Cerebellar nuclear complex (tissue), 1 donor: ENCODE measurements at places on chromosomes 6 and 20.

GRCh38 chr6:85062884-85063283, 298.5 kb upstream of the TBX18 start:
- no peak for DNase-seq

GRCh38 chr6:138456401-138456790, 42.9 kb downstream of the NHSL1 start:
- no peak for DNase-seq

- DNase-seq = no peak
Measured at GRCh38 chr6:90646940-90647339, 60.1 kb upstream of the MAP3K7 start.

DNA sequence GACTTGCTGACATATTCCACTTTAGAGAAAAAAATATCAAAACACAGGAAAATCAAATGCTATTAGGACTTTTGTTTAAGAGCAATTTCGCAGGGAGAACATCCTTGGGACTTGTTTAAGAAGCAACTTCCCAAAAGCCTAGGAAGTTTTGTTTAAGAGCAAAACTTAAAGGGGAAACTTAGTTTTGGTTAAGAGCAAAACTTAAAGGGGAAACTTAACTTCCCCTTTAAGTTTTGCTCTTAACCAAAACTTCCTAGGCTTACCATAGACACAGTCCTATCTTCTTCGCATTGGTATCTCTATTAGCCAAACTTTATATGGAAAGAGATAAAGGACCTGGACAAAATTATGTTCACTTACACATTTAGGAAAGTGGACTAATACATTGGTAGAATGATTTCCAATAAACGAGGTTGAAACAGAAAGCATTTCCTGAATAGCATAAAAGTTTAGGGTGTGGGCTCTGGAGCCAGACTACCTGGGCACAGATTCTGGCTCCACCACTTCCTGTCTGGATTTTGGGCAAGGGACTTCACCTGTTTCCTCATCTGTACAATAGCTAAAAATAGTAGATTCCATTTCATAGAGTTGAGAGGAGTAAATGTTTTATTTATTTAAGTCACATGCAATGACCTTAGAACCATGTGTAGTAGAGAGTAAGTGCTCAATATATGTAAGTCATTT, 15.7 kb downstream of the PAQR8 start:
- no peak for DNase-seq

- no peak for DNase-seq
Measured at GRCh38 chr6:109186012-109186411, 90.7 kb downstream of the CEP57L1 start.

DNA sequence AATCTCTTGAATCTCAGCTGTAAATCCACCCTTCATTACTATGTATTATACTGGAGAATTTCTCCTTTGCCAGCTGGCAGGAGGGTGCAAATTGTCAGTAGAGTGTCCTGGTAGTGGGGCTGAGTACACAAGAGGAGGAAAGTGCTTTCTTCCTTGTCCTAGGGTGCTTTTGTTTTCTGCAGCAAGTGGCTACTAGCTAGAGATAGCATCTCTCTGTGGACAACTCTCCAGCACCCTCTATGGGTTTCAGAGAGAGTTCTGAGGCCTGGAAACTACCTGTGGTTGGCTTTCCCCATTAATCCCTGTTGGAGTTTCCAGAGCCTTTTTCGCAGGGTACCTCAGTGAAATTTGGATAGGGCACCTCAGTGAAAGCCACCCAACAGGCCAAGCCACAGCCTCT, 422.5 kb upstream of the RGS17 start:
- DNase-seq = no peak

DNA sequence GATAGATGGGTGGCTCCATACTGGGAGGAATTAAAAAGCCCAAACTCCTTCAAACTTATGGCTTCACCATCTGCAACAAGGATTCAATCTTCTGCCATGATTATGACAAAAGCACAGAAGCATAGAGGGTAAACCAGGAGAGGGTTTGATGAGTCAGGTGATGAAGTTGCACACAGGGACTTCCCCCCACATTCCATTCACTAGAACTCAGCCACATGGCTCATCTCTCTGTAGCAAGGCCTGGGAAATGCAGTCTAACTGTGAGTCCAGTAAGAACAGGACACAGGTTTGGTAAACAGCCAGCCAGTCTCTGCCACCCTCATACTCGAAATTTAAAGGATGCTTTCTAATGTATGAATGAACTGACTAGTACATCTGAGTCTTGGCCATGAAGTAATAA, 142.9 kb downstream of the HIVEP2 start:
- no peak for DNase-seq

DNA sequence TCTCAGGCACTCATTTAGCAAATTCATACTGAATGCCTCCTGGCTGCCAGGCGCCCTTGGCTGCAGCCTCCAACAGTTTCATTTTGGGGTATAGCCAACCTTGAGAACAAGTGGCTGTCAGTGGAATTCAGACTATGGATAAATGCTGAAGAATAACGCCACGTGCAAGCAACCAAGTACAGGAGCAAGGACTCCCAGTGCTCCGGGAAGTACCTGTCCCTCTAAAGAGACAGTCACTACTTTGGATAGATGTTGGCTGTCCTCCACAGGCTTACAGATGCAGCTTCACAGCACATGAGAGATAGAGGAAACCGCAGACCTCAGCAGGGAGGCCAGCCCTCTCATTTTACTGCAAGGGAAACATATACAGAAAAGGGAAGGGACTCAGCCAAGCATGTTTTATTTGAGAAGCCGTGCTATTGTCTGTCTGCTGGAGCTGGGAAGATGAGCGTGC, 658.2 kb downstream of the PTPRT start:
- no peak for DNase-seq

- DNase-seq = no peak
Measured at GRCh38 chr6:15894973-15895725, 232.3 kb upstream of the DTNBP1 start.

DNA sequence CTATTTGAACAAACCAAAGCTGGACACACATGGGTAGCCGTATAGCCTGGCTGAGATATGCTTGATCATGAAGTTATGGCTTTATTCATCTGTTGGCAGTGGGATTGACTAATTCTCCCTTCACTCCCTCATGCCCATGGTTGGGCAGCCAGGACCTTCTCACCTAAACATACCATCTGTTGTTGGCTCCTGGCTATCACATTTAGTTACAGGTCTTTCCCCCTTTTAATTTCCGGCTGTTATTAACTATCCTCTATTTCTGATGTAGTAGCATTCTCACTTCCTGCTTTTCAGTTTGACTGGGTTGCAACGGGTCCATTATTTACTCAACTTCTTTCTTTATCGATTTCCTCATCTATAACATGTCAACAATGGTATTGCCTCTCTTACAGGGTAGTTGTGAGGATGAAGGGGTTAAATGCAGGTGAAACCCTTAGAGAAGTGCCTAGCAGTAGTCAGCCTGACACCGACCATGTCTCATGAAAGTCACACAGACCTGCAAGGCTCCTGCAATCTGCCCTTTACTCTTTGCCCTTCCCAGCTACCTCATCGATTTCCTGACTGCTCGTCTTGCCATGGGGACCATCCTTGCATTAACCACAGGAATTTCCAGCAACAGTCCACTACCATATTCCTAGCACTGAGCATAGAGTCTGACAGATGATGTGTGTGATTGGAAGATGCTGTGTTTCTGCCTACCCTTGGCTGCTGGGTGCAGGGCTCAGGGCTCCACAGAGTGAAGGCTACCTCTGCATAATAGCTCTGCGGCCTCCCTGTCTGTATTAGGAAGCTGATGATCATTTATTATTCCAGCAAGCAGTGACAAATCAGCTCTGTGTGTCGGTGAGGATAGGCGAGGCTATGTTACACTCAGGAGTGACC, 42.2 kb downstream of the PPP1R14C start:
- no peak for DNase-seq

DNA sequence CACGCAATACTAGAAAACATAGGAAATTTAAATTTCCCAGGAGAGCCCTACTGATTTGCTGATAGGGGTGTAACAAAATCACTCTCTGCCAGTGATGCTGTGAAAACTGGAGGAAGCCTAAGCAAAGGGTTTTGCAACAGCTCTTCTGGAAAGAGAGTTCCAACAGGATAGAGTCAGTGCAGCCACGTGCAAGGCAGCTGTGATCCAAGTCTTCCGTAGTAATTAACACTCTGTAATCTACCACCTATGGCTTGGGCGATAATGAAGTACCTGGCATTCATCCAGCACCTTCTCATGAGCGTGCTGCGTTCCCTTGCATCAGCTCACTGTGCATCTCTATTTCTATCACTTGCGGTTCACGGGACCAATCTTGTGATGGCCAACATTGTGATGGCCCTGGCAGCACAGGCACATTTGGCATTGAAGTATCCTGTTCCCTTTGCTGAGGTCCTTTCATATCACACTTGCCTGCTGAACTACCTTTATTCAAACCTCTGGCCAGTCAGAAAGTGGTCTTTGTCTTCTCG, 48.2 kb downstream of the IRF4 start:
- DNase-seq = no peak

DNA sequence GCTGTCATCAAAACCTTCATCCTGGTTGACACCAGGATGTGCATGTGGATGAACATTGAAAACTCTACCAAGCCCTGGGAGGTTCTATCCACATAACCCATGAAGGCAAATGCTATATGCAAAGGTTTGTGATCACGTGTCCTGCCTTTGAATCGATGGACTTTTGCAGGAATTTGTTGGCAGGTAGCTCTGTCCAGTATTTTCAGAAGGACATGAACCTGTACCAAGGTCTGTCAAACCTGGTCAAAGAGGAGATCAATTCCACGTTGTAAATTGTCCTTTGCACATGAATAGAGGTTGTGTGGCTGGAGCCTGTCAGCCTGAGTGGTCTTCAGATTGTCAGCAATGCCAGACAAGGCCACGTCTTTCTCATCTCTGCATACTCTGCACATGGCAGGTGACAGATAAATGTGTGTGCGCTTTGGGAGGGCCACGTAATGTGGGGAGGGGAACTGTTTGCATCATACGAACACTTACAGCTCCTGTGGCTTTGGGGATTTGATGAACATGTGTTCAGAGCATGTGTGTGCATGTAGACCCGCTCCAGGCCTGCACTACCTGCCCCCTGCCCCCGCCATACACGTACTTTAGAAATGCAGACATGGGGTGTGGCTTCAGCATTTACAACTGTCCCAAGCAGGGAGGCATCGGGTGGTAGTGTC, 169.1 kb downstream of the ERMARD start:
- no peak for DNase-seq
